ENCODE measurements at places on chromosomes 2 and 18.

DNA sequence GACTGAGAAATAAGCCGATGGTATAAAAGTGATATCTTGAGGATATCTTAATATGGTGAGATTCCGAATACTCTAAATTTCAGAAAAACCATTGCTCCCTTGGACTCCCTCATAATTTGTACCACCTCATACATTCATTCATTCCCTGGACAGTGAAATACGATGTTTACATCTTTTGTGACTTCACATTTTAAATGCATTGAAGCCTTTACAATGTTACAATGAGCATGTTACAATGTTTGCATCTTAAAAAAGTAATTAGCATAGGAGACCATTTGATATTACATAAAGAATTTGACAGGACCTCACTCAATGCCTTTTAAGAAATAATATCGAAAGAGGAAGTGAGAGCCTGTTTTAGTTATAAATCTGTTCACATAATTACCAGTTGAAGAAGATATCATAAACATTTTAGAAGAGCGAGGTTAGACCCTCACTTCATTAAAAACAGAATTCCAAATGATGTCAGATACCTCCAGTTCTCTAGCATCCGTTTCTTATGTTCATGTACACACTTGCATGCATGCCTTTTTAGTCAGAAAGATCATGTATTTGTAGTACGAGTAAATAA is 372.0 kb downstream of the ARHGAP15 start:
- no peak for DNase-seq

- no peak for DNase-seq
Measured at GRCh38 chr2:114127372-114127771, 237.5 kb downstream of the ACTR3 start.

- DNase-seq = no peak
Measured at GRCh38 chr18:60372596-60372995, at the start of gene MC4R. Gene MC4R (minus strand): TSS chr18:60372775. CDS start chr18:60372349, 426 bp downstream.

DNA sequence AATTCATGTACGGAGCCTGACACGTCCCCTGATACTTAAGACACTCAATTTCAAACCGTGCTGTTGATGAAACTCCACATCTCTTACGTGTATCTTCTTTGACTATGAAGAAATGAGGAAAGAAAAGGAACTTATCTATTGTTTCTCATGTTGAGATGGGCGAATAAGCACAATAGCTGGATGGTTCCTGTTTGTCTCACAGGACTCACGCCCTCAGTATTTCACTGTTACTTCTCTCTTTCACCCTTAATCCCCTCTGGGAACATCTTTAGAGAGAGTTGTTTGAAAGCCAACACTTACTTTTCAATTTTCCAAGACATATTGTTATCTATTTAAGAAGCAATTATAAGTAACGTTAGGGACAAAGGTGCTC is 99.8 kb downstream of the COPS8 start:
- no peak for DNase-seq

- no peak for DNase-seq
Measured at GRCh38 chr2:69046221-69046662, 33.3 kb downstream of the ANTXR1 start.

DNA sequence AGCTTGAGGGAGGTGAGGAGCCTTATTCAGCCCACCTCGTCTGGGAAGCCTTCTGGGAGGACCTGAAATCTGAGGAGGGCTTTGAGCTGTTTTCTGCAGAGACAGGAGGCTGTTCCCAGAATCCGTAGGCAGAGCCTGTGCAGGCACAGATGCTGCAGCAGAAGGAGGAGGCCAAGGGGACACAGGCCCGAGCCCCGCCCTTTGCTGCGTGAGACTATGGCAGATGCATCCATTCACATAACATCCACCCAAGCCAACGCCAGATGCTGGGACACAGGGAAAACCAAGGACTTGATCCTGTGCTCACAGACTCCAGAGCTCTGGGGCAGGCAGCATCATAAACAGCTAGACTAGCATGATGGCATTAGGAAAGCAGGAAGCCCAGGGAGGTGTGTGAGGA is 98.2 kb downstream of the KCNF1 start:
- no peak for DNase-seq

DNA sequence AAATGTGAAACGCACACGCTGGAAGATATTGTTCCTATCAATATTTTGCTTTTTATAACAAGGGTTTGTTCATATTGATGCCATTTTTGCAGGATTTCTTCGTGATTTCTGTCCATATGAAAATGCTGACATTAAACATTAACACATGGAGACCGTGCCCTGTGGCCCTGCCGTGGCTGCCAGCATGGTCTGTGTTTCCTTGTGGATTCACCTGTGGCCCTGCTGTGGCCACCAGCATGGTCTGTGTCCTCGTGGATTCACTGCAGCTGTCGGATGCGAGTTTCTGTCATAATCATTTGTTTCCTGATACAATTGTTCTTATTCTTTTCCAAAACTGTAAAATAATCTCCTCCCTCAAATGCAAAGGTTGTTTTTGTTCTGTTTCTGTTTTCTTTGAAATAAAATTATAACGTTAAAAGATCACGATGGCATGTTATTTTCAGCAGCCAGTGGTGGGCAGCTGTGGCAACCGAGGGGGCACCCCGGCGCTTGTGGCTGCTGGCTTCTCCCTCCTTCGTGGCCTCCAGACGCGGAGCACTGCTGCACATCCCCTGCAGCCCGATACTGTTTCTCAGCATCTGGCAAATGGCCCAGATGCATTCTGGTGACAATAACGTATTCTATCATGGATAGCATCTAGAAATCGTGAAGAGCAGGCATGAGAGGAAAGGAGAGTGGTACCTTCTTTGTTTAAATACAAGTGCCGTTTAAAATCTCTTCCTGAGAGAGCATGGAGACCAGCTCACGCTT is 143.5 kb downstream of the PTGR3 start:
- no peak for DNase-seq

- DNase-seq = no peak
Measured at GRCh38 chr18:75253784-75254183, 43.2 kb downstream of the TSHZ1 start.

GRCh38 chr2:20264629-20265028 is 39.7 kb upstream of the SDC1 start:
- no peak for DNase-seq

DNA sequence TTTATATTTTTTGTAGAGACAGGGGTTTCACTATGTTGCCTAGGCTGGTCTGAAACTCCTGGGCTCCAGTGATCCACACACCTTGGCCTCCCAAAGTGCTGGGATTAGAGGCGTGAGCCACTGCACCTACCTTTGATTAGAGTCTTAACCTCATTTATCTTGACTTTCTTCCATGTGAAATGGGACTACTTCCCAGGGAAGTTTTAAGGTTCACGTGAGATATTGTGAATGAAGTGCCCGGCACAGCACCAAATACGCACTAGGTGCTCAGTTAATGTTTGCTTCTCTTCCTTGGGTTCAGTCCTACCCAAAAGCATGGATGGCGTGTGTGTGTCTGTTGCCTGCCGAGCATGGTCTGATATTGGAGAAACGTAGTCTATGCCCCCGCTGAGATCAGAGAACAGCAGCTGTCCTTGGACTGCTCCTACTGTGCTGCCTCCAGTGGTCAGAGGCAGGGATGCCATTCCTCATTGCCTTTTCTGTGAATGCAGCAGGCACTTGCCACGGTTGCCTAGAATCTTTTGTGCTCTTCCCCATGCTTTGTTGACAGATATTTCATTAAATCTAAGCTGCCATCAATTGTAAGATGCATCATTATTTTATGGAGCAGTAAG is 12.3 kb upstream of the TFCP2L1 start:
- no peak for DNase-seq

DNA sequence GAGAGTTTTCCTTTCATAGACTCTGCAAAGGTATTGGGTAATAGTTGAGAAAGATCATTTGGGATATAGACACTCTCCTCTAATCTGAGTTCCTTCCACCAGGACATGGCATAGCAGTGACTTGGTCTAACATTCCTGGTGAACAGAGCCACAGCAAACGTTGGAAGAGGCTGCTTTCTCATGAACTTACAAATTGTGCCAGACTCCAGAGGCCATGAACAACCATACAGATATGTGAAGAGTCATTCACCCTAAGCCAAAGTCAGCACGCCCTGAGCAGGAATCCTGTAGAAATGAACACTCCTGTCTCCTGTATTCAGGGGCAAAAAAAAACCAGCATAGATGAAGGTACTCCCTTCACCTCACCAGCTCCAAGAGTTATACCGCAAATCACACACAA is 152.8 kb downstream of the TMEM18 start:
- DNase-seq = no peak

DNA sequence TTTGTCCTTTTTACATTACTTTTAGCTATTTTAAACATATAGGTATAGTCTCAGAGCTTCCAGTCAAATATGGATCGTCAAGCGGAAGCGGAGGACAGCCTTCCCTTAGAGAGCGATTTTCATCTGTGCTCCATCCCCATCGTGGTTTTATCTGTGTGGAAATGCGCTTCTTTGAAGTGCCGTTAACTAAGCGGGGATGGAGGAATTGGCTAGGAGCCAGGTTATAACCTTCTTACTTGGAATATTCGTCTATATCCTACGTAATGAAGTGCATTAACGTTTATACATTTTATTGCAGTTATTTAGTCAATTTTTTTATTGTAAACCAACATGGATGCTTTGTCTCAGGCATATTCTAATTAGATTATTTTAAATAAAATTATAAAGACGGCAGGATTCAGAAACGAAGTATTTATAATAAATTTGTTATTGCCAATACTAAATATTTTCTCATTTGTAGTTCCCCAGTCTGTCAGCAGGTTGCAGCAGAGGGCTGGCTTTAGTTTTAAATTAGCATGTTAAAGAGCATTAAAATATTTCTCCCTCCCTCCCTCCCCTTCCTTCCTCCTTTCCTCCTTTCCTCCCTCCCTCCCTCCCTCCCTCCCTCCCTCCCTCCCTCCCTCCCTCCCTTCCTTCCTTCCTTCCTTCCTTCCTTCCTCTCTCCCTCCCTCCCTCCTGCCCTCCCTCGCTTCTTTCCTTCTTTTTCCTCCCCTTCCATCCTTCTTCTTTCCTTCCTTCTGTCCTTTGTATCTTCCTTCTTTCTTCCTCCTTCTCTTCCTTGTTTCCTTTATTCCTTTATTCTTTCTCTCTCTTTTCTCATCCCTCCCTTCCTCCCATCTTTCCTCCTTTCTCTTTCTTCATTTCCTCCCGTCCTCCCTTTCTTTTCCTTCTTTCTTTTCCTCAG is 80.6 kb upstream of the DOCK10 start:
- DNase-seq = no peak

GRCh38 chr2:29273685-29274611 is 158.7 kb downstream of the CLIP4 start:
- DNase-seq = no peak

DNA sequence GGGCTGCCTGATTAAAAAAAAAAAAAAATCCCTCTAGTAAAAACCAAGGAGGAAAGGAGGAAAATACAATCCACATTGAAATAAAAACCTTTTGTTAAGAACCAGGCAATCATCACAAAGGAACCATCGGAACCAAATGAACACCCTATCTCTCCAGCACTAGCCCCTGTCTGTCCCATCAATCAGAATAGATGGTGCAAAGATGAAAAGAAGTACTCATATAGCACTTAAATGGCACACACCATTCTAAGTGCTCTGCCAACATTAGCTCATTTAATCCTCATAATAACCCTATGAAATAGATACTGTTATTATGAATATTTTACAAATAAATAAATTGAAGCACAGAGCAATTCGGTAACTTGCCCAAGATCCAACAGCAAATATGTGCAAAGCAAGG is 38.5 kb downstream of the LRP2 start:
- DNase-seq = no peak

- DNase-seq = no peak
Measured at GRCh38 chr2:11659851-11660250, 10.1 kb downstream of the NTSR2 start.

DNA sequence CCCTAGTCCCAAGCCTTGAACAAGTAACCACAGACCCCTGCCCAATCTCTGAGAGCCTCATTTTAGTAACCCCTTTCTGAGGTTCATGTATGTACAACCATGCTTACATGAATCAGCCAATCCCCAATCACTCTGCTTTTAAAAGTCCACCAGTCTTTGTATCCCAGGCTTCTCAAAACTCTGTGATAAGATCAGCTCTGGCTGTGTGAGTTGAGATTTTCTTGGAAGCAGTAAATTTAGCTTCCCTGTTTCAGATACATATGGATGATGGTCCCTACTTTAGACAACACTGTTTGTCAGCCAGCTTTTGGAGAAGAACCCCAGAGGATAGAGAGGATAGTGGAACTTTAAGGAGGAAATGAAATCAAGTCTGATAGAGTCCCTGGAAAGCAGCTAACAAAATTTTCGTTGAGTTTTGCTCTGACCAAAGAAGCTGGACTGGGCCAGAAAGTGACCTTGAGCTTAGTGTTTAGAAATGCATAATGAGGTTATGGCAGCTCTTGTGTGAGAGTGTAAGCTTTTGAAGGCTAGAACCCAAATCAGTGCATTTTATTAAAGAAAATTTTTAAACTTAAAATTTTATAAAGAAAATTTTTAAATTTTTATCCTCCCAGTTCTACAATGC is 3.7 kb downstream of the ADNP2 start:
- DNase-seq = no peak

- no peak for DNase-seq
Measured at GRCh38 chr2:197033222-197033621, 106.7 kb upstream of the PGAP1 start.

DNA sequence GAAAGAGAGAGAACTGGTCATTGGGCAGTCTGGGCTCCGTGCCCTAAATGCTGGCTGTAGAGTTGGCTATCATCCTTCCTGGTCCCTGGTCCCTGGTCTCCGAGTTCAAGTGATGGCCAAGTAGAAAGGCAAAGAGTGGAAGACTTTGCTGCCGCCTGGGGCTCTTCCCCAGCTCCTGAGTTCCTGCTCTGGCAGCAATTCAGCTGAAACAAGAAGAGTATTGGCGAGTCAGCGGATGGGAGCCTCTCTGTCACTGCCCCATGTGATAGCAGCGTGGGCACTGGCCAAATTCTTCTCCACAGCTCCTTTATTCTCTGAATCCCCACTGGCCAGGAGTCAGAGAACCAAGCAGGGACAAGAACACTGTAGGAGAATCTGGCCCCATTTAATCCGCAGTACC is 351.0 kb upstream of the POU3F3 start:
- no peak for DNase-seq
